ENCODE measurements at places on chromosomes 2 and 18.

GRCh38 chr2:8850845-8851487, 13.6 kb upstream of the KIDINS220 start:
- no peak for DNase-seq

DNA sequence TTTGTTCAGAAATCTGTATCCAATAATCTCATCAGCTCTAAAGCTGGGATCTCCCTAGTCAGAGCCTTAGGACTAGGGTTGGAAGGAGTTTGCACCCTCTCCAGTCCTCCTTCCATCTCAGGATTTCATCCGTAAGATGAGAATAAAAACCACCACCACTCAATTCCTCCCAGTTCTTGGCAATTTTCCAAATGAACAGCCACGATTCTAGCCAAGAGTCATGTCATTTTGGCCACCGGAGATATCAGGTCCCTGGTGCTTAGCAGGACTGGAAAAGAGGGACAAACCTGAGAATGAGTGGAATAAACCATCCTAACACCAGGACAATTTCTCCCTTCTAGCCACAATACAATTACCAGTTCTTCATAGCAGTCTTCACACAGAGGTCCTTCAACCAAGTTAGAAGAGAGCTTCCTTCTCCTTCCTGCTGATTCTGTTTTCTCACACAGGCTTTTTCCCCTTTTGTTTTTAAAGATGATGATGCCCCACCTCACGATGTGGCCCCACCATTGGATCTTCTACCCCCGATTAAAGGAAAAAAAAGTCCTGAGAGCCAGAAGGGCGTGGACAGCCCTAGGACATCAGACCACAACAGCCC, 36.2 kb downstream of the KIAA2012 start:
- no peak for DNase-seq

DNA sequence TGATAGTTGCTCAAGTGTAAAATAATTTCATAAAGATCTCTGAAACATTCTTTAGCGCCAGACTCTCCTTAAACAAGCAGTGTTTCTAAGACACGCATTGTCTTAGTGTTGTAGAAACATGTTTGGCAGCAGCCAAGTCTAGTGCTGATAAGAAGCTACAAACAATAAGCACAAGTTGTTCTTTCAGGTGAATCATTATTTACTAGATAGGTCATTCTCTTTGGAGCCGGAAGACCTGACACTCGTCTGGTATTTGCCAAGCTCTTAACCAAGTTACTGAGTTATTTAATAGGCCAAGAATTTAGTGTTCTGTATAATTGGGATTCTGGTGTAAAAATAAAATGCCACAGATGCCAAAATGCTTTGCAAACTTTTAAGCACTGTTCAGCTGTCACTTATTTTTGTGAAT, 852.1 kb downstream of the CPS1 start:
- no peak for DNase-seq

- no peak for DNase-seq
Measured at GRCh38 chr2:149739883-149740265, 152.3 kb upstream of the MMADHC start.

DNA sequence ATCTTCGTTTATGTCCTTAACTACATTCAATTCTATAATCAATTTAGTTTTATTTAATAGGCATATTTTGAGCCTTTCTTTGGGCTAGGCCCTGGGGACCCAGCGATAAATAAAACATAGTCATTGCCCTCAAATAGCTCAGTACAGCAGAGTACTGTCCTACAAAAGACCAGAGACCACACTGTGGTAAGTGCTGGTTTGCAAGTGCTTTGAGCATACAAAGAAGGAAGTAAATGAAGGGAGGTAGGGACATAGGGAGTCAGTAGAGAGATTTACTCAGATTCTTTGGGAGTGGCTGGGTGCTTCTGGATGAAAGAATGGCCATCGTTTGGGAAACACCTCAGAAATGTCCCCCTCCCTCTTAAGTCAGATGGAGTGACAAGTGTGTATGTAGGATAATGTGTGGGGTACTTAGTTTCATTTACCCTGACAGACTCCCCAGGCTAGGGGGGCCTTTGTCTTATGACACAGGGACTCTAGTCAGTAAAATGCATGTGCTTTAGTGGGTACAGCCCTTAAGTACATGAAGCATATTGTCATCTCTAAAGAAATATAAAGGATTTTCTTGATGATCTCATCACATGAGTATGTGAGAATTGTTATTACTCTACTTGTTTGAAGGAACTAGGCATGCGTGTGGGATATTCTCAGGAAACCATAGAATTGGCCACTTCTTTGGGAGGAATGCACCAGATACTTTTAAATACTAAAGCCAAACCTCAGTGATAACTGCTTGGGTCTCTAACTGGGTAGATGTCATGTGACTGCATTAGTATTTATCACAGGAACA, 35.1 kb downstream of the MAPRE2 start:
- DNase-seq: no peak

- no peak for DNase-seq
Measured at GRCh38 chr2:211690736-211691135, 847.9 kb downstream of the ERBB4 start.

GRCh38 chr2:218896501-218897393, 16.1 kb downstream of the WNT10A start:
- DNase-seq: no peak

DNA sequence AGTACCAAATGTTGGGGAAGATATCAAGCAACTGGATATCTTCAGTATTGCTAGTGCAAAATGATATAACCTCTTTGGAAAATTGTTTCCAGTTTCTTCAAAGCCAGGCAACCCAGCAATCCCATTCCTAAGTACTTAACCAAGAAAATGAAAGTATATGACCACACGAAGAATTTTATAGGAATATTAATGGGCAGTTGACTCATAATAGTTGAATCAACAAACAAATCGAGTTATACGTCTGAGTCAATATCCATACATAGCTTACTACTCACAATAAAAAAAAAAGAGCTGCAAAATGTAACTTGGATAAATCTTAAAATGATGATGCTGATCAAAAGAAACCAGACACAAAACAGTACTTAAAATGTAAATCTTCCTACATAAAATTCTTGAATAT, 810.4 kb downstream of the METTL4 start:
- no peak for DNase-seq

DNA sequence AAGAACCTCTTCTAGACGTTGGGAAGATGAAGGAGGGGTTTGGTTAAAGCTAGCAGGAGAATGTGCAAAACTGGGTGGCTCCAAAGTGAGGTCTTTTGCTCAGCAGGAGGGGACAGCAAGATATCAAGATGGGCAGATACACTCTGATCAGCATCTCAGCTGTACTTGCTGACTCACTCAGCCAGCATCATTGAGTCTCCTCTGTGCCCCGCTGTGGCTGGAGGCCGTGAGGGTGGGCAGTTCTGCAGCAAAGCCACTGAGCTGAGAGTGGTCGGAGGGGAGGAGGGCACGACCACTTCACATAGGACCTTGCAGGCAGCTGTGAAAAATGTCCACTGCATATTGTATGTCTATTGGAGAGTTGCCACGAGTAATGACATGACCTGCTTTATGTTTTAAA, 152.0 kb downstream of the CAPN13 start:
- no peak for DNase-seq

DNA sequence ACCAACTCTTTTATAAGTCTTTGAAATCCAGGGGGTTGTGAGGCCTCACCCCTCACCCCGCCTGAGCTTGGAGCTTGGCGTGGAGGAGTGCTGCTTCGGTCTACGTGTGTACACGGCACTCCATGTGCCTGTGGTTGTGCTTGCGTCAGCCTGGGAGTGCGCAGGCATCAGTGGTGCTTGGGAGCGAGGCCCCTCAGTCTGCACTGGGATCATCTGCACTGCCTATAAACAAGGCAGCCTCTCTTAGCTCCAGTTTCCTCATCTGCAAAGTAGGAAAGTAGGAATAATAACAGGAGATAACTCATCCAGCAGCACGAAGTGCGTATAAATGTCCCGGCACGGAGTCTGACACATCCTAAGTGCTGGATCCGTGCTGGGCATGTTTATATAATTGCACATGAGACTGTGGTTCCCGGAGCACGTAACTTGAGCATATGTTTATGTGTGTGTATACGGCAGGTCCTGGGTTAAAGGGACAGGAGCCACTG, 1.2 kb downstream of the GYPC start:
- no peak for DNase-seq

- peak; percentile 7 for DNase-seq
Measured at GRCh38 chr2:37026050-37026449, 58.1 kb downstream of the HEATR5B start.

DNA sequence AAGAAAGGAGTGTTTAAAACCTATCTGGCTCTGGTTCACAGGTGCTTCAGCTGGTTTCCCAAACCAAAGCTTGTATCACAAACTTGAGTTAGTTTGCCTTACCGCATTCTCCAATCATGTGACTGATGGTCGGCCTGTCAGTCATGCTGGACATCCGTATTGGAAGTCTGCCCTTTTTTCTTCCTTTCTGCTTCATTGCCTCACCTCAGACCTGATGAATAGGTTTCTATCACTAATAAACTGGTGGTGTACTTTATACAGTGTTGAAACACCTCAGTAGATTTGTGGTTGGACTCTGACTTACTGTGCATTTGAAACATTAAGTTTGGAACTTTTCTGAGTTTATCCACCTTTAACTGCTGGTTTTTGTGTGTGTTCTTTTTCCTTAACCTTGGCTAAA, 84.1 kb downstream of the R3HDM1 start:
- no peak for DNase-seq

- no peak for DNase-seq
Measured at GRCh38 chr2:10293603-10294002, 9.1 kb upstream of the HPCAL1 start.

DNA sequence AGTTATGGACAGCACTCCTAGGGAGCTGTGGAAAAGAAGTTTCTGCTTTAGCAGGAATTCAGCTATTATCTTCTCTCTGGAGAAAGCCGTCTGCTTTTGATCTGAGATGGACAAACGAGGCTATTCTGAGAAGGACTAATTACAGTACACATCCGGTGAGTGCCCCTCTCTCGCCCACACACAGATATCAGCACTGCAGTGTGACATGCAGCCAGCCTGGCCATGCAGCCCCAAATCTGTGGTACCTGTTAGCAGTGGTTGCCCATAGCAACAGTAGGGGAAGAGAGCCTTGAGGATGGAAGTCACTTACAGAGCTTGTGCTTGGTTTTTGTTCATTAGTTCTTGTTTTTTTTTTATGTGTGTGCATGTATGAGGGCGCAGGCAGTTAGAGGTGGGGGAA, 73.9 kb upstream of the TRIB2 start:
- DNase-seq: no peak

DNA sequence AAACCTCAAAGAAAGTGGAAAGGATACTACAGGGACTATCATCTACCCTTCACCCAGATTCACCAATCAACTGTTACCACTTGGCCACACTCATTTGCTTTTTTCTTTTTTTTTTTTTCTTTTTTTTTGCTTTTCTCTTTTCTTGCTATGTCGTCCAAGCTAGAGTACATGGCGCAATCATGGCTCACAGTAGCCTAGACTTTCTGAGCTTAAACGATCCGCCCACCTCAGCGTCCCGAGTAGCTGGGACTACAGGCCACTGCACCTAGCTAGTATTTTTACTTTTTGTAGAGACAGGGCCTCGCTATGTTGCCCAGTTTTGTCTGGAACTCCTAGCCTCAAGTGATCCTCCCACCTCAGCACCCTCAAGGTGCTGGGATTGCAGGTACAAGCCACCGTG, 24.0 kb downstream of the BIN1 start:
- no peak for DNase-seq

- DNase-seq: no peak
Measured at GRCh38 chr18:61817086-61817485, 75.7 kb downstream of the RNF152 start.

DNA sequence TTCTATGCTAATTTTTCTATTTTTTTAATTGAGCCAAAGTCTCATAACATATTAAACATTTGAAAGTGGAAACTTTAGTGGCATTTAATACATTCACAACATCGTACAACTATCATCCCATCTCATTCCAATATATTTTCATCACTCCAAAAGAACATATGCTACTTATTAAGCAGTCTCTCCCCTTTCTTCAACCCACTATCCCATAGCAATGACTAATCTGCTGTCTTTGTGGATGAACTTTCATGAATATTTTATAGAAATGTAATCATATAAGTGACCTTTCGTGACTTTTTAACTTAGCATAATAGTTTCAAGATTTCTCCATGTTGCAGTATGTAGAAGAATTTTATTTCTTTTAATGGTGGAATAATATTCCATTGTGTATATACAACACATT, 90.3 kb downstream of the CCDC178 start:
- DNase-seq: no peak

GRCh38 chr18:22667616-22668422, 250.1 kb upstream of the CTAGE1 start:
- no peak for DNase-seq

- DNase-seq: no peak
Measured at GRCh38 chr2:121058852-121059558, 226.0 kb downstream of the TFCP2L1 start.

DNA sequence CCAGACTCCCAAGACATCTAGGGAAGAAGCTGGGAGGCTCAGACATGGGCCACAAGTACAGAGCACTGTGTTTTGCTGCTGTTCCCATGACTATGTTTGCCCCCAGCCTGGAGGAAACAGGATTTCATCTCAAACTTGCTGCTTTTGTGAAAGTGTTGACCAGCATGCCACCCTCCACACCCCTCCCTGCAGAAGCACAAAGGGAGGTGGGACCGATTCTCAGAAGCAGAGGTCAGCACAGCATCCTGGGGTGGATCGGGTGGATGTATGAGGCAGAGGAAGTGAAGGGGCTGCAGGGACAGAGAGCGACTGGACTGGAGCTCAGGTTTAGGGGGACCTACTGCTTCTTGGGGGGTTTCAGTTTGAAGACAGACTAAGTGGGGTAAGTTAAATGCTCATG, 209.2 kb downstream of the ZNF516 start:
- no peak for DNase-seq

- DNase-seq: no peak
Measured at GRCh38 chr2:79585701-79586433, 73.0 kb downstream of the CTNNA2 start.

DNA sequence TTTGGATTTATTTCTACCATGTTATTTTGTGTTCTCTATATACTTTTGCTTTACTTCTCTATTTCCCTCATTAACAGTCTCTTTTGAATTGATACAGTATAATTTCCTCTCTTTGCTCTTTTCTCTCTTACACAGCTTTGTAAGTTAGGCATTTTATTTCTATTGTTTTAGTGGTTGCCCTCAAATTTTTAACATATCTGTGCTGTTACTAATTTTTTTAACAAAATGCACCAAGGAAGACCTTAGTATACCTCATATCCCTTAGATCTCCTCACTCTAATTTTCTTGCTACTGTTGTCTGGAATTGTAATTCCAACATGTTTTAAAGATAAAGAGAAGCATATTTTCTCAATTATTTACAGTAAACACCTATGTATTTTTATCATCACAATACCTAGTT, 416.8 kb upstream of the SLC14A2 start:
- DNase-seq: no peak

GRCh38 chr2:175154661-175155082, 13.3 kb downstream of the ATF2 start:
- no peak for DNase-seq
